ENCODE measurements at places on chromosomes 7 and 10.

GRCh38 chr7:96121752-96122151 is 200.1 kb downstream of the SLC25A13 start:
- no peak for DNase-seq

DNA sequence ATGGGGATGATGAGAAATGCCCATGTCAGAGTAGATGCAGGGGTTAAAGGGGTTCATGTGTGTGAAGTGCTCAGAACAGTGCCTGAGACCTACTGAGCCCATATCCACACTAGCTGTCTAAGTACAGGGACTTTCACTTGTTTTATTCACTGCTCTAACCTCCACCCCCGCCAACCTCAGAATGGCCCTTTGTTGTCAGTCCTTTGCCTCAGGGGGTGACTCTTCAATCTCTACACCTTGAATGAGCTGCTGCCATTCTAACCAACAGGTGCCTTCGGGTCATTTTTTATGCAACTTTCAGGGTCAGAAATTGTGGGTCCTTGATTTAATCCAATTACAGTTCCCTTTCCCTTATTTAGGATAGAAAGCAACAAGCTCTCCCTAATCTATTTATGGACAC is 26.2 kb downstream of the VSTM4 start:
- no peak for DNase-seq

DNA sequence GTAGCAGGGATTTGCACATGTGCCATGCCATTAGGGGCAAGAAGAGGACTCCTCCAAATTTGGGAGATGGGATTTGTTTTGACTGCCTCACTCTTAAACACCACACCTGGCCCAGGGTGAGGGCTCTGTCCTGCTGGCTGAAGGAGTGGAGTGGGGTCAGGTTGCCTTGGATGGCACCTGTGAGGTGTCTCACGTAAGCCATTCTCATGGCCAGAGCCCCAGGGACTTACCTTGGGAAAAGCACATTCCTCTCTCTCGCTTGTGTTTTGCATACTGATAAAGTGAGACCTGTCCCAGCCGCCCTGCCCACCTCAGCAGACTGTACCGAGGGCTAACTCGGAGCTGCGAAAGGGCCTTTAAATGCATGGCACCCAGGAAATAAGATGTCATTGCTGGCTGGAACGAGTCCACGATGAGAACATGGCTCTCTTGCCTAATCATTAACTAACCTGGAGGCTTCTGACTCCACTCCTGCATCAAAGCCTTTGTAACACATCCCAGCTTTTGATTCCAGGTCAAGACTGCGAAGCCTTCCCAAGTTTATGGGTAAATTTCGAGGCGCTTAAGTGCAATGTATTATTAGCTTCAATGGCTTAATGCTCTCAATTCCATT is 184.0 kb upstream of the RNF32 start:
- DNase-seq: no peak

DNA sequence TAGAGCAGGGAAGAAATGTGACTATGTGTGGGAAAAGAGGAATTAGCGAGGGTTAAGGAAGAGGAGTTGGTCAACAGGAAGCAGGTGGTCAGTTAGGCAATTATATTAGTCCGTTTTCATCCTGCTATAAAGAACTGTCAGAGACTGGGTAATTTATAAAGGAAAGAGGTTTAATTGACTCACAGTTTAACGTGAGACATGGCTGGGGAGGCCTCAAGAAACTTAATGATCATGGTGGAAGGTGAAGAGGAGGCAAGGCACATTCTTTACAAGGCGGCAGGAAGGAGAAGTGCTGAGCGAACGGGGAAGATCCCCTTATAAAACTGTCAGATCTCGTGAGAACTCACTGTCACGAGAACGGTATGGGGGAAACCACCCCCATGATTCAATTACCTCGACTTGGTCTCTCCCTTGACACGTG is 35.0 kb downstream of the RAMP3 start:
- DNase-seq: no peak

DNA sequence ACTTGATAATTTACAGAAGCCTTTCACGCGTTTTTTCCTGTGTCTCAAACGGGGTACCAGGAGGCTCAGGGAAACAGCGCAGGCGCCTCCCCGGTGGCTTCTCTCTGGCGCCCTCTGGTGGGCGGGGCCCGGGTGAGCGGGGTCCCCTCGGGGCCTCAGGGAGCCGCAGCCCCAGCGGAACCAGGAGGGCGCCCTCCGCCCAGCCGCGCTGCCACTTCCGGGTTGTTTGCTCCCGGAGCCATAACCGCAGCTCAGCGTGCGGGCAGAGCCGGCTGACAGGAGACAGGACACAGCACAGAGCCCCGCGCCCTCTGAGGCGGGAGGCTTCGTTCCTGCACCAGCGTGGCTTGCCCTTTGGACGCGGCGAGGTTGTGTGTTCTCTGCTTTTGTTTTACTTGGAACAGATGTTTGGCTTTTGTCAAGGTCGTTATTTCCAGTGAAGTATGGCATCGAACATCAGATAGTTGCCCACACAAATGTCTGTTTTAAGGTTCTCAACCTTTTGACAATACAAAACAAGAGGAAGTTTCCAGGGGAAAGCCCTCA is 6.9 kb upstream of the CYP2E1 start:
- DNase-seq: peak; percentile 63

GRCh38 chr7:139683137-139683921 is 94.5 kb downstream of the HIPK2 start:
- peak; percentile 86 for DNase-seq

DNA sequence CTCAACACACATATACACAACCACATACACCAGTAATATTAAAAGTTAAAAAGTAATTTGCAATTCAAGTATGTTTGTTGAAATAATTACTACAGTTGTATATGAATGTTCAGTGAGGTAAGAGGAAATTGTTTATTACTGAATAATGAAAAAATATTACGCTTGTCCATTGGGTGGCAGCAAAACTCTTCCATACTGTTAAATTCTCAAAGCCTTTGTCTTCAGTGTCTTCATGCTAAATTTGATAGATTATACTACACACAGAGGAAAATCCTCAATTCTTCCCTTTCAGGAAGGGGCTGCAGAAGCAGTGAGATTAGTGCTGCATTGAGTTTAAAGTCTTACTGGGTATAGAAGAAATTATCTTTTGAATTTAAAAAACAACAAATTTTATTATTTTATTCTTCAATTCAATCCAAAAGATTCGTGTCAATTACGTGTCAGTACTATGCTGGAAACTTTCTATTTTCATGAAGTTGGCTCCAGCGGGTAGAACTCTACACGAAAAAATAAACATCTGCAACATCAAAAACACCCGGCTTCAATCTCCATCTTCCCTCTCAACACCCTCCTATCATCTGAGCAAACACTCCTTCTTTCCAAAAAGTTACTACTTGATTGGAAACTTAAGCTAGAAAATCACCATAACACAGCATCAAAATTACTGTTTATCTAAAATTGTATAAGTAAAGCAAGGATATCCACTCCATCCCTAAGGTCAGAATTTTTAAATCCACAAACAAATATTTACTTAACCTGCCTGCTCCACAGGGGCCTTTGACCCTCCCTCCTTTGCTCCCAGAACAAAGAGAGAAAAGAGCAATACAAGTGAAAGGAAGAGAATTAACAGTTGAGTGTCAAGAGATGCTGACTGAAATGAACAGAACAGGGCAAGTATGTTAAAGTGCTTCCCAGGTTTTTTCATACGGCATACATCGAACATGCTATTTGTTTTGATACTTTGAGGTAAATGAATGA is 37.0 kb upstream of the TES start:
- peak; percentile 67 for DNase-seq

- DNase-seq: no peak
Observed at GRCh38 chr7:132683896-132684690, 107.8 kb upstream of the PLXNA4 start.

DNA sequence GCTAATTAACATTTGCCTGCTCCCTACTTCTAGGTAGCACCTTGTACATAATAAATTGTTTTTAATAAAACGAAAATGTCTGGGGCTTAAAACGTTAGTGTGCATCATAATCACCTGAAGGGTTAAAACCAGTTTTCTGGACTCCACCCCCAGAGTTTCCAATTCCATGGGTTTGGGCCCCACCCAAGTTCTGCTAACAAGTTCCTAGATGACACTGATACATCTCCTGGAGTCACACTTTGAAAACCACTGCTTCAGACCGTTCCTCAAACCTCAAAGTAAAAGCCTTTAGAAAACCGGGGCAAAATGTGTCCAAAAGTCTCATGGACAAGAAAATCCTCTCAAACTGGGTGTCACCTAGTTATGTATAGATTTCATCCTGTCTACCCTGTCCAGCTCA is 9.3 kb downstream of the OSBPL3 start:
- peak; percentile 22 for DNase-seq

GRCh38 chr7:40329601-40330153 is 194.9 kb downstream of the SUGCT start:
- peak; percentile 66 for DNase-seq

DNA sequence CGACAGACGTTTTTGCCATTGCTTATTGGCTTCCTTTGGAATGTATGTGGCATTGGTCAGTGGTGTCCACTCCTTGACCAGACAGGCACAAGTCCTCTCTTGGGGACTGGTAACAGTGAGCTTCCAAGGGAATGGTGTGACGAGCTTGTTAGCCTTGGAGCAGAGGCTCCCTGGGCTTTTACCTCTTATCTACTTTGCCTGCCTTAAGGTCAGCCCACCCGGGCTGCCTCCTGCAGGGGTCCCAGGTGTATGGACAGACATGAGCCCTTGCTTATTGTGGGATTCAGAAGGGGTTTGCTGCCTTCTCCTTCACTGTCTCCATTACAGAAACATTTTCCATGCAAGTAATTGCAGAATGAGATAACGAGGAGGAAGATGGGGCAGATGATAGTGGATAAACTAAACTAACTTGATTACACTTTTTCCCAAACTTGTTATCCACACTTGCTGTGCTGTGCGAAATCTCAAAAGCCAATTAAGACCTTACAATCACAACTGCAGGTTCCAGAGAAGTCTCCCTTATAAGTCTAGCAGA is 29.7 kb downstream of the PLPP4 start:
- no peak for DNase-seq

- DNase-seq: no peak
Observed at GRCh38 chr7:158255156-158255555, 332.5 kb downstream of the PTPRN2 start.

GRCh38 chr7:101125989-101126650 is 784 bp upstream of the SERPINE1 start:
- peak; percentile 76 for DNase-seq
